ENCODE measurements at places on chromosomes 12 and 14.

GRCh38 chr14:93533437-93533836 lies 102.7 kb downstream of the UNC79 start:
- peak; percentile 75 for DNase-seq
- peak overlapping the region; percentile 43 for H3K27ac ChIP-seq
- no peaks in the 10 kb centered on the region for H3K36me3 ChIP-seq
- peaks cover 9% of the 10 kb centered on the region for H3K4me1 ChIP-seq

GRCh38 chr12:44114906-44115305 lies 279.0 kb downstream of the TMEM117 start:
- no peak for DNase-seq
- no peaks in the 10 kb centered on the region for H3K4me1 ChIP-seq

GRCh38 chr14:83172363-83172762 lies 1638.7 kb upstream of the SEL1L start:
- no peaks in the 10 kb centered on the region for H3K4me1 ChIP-seq
- no peak overlapping the region for H3K4me3 ChIP-seq
- H3K27ac ChIP-seq: no peak overlapping the region
- H3K36me3 ChIP-seq: no peaks in the 10 kb centered on the region

DNA sequence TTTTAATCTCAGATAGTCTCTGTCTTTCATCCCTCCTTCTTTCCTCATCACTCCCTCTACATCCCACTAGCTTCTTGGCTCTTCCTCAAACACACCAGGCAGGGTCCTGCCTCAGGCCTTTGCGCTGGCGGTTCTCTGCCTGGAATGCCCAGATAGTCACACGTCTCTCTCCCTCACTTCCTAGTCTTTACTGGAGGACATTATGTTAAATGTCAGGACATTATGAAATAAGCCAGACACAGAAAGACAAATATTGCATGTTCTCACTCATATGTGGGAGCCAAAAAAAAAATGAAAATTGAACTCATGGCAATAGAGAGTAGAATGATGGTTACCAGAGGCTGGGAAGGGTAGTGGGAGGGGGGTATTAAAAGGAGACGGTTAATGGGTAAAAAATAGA lies 442.0 kb downstream of the MED13L start:
- DNase-seq: no peak
- H3K27me3 ChIP-seq: no peaks in the 10 kb centered on the region
- H3K4me1 ChIP-seq: no peaks in the 10 kb centered on the region
- H3K36me3 ChIP-seq: no peaks in the 10 kb centered on the region
- H3K4me3 ChIP-seq: no peak overlapping the region
- H3K27ac ChIP-seq: no peak overlapping the region

DNA sequence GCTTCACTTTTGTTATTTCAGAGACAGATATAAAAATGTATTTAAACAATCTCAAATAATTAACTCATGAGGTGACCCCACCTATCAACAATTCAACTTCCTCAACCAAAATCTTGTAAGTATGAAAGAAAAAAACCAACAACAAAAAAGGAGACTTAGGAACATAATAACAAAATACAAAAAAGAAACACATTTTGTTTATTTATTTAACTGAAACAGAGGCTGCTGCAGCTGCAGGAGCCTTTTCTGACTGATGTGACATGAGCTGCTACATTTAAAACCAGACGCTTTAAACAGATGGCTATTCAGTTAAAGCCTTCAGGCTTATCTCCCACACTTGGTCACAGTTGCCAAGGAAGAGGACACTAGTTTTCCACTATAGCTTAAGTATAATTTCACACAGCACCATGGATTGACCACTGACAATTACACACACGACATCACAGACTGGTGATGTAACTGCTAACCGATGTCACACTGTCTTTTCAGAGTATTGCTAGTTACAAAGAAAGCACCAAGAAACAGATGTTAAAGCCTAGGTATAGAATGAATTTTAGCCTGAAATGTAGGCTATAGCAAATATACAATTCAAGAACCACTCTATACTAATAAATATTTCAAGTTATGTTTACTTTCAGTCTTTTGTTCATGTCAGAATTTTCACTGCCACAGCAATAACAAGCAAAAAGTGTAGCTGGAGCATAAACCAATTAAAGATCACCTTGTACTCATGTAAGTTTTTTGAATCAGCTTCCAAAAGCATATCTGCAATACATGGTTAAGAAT lies 113.0 kb downstream of the MED13L start:
- DNase-seq: no peak
- H3K4me3 ChIP-seq: no peak overlapping the region
- peaks cover 21% of the 10 kb centered on the region for H3K4me1 ChIP-seq
- H3K36me3 ChIP-seq: no peaks in the 10 kb centered on the region
- H3K27me3 ChIP-seq: no peaks in the 10 kb centered on the region
- H3K27ac ChIP-seq: peak overlapping the region; percentile 14

DNA sequence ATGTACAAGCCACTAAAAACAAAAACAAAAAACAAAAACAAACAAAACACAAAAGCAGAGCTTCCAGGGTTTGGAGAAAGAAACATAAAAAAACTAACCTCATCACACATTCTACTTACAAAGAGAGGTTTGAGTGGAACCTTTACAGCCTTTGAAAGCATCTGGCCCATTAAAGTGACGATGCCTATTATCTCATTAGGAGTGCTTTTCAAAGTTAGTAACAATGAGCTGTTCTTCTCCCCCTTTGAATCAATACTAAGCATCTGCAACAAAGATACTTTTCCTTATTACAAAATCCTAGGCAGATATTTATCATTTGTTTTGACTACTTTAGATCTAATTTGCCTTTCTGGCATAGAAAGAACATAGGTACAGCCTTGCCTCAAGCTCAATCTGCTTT lies 217.3 kb downstream of the PPM1H start:
- peaks cover 10% of the 10 kb centered on the region for H3K4me1 ChIP-seq
- peak overlapping the region; percentile 35 for H3K27ac ChIP-seq
- DNase-seq: no peak
- H3K27me3 ChIP-seq: no peaks in the 10 kb centered on the region
- no peaks in the 10 kb centered on the region for H3K36me3 ChIP-seq

DNA sequence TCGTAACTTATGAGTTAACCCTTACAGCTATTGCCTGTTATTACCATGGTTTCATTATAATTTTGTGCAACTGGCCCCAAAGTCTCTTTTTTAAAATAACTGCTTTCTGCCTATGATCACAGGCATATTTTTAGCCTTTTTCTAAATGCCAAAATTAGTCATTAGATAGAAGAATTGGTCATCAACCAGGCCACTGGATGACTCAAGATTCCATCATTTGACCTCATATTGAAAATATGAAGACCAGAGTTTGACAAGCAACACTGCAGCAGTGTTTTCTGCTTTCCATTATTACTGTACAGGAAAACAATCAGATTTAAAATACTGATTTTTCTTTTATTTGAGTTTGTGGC lies 54.7 kb upstream of the OTOGL start:
- H3K4me3 ChIP-seq: no peak overlapping the region
- H3K27ac ChIP-seq: peak overlapping the region; percentile 71
- no peak for DNase-seq
- peaks cover 22% of the 10 kb centered on the region for H3K4me1 ChIP-seq
- no peaks in the 10 kb centered on the region for H3K36me3 ChIP-seq

- H3K4me1 ChIP-seq: peaks cover 4% of the 10 kb centered on the region
- H3K27me3 ChIP-seq: no peaks in the 10 kb centered on the region
- no peak for DNase-seq
- H3K36me3 ChIP-seq: no peaks in the 10 kb centered on the region
These were observed 28.1 kb upstream of the TBC1D30 start for GRCh38 chr12:64796205-64796845.

GRCh38 chr12:1797011-1797901 lies 23.1 kb upstream of the LRTM2 start:
- H3K36me3 ChIP-seq: no peaks in the 10 kb centered on the region
- H3K4me1 ChIP-seq: no peaks in the 10 kb centered on the region
- no peaks in the 10 kb centered on the region for H3K27me3 ChIP-seq
- H3K27ac ChIP-seq: no peak overlapping the region
- peak overlapping the region; percentile 25 for H3K4me3 ChIP-seq
- peak; percentile 73 for DNase-seq

DNA sequence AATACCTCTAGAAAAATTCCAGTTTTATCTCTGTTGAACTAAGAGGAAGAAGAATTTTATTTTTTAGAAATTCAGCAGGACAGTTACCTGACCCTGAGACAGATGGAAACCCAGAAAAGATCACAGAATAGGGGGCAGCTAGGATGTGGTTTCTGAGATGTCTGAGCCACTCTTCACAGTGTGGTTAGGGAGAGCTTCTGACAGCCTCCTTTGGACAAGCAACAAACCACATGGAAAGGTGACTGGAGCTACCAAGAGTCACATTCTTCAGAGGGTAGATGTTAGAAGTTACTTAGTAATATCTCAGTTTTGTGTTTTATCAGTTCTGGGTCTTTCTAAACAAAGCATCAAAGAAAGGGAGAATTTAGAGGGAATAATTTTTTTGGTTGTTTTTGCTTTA lies 117.3 kb upstream of the NAP1L1 start:
- no peaks in the 10 kb centered on the region for H3K4me1 ChIP-seq
- no peaks in the 10 kb centered on the region for H3K27me3 ChIP-seq
- no peak overlapping the region for H3K4me3 ChIP-seq

GRCh38 chr14:92325835-92326234 lies 2.9 kb downstream of the SLC24A4 start:
- H3K4me1 ChIP-seq: no peaks in the 10 kb centered on the region
- no peak overlapping the region for H3K4me3 ChIP-seq
- no peak overlapping the region for H3K27ac ChIP-seq
- peaks cover 61% of the 10 kb centered on the region for H3K27me3 ChIP-seq
- no peak for DNase-seq
- H3K36me3 ChIP-seq: no peaks in the 10 kb centered on the region

DNA sequence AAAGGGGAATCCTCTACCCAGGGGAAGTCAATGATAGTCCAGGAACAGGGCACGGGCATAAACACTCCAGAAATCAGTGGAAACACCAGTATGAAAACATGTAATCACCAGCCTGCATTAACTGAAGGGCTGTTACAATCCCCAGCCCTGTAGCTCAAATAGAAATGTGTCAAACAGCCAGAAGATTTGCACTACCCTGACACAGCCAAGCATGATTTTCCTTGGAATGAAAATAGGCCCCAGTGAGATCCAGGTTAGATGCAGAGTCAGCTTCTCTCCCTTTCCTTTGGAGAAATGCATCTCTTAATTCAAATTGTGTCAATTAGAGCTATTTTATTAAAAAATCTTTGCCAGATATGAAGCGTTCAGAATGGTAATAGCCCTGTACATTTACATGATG lies 158.1 kb downstream of the RPS29 start:
- no peaks in the 10 kb centered on the region for H3K4me1 ChIP-seq
- no peak overlapping the region for H3K4me3 ChIP-seq
- H3K27ac ChIP-seq: no peak overlapping the region

DNA sequence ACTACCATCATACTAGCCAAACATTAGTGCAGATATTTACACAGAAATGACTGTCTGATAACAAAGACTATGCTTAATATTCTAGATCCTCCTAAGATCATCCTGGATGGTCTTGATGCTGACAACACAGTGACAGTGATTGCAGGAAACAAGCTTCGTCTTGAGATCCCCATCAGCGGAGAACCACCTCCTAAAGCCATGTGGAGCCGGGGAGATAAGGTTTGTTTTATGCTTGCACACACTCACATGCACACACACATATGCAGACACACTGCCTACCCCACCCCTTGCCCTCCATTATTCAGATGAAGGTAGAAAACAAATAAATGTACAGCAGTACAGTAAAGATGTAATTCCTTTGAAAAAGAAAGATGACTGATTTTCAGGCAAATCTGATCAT lies 44.4 kb upstream of the CHPT1 start:
- H3K36me3 ChIP-seq: no peaks in the 10 kb centered on the region
- no peak for DNase-seq
- no peak overlapping the region for H3K4me3 ChIP-seq
- no peaks in the 10 kb centered on the region for H3K4me1 ChIP-seq

DNA sequence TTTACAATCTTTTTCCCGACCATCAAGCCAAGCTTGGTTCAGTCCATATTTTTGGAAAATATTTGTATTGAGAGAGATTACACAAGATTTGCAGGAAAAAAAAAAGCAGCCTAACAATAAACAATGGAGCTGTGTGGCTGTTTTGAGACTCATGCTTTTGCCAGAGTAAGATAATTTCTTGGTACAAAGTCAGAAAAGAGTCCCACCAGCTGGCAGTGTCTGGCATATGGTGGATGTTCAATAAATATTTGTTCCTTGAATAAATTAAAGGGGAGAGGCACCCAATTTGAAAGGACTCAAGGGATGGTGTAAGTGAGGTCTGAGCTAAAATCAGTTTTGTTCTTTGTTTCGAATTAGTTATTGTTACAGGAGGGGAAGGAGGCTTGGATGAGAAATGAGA lies 78.1 kb upstream of the RPH3A start:
- peaks cover 2% of the 10 kb centered on the region for H3K27me3 ChIP-seq
- H3K36me3 ChIP-seq: no peaks in the 10 kb centered on the region
- H3K4me3 ChIP-seq: no peak overlapping the region

DNA sequence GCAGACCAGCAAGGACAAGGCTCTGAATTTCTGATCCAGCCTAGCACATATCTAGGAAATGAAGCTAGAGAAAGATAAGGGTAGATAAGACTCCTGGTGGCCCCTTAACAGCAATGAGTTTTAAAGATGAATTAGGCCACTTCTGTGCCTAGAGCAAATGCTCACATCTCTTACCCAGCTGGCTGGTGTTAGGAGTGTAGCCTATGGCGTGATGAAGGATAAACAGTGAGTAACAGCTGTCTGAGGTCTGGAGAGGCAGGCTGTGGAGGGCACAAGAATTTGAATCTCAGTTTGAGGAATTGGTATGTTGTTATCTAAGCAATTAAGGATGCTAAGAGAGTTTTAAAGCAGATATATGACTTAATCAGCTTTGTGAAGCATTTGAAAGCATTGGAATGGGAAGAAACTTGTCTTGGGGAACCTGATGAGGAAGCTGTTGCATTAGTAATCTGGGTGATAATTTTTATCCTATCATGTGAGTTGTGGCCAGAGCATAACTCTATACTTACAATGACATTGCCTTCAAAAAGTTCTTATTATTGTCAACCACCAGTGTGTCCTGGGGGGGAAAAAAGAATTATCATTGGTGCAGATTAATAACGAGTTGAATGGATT lies 161.8 kb downstream of the SRGAP1 start:
- H3K4me3 ChIP-seq: no peak overlapping the region
- H3K4me1 ChIP-seq: peaks cover 6% of the 10 kb centered on the region
- no peaks in the 10 kb centered on the region for H3K27me3 ChIP-seq
- DNase-seq: no peak

DNA sequence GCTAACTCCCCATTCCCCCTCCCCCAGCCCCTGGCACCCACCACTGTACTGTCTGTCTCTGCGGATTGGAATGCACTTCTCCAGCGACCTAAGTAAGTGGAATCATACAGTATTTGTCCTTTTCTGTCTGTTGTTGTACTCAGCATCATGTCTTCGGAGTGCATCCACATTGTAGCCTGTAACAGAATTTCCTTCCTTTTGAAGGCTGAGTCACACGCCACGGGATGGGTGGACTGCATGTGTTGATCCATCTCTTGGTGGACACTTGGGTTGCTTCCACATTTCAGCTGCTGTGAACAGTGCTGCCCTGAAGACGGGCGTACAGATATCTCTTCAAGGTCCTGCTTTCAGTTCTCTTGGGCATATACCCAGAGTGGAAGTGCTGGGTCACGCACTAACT lies 34.4 kb downstream of the DDX51 start:
- H3K4me1 ChIP-seq: peaks cover 14% of the 10 kb centered on the region
- H3K4me3 ChIP-seq: no peak overlapping the region
- peaks cover 39% of the 10 kb centered on the region for H3K36me3 ChIP-seq
- DNase-seq: no peak
- no peak overlapping the region for H3K27ac ChIP-seq

- H3K4me1 ChIP-seq: no peaks in the 10 kb centered on the region
- no peak overlapping the region for H3K4me3 ChIP-seq
- no peaks in the 10 kb centered on the region for H3K36me3 ChIP-seq
- DNase-seq: no peak
- H3K27ac ChIP-seq: no peak overlapping the region
These were observed 67.6 kb upstream of the GRIN2B start for GRCh38 chr12:14048941-14049545.
